Activated T-helper 17 cell treated with anti-CD3 and anti-CD28 coated beads, Interleukin-2, amount 50 U/mL, for 72 hours (primary cell): ENCODE measurements at places on chromosomes 2 and 18. TPM values are rescaled to one million over a fixed set of nuclear protein-coding genes. Genes with fewer than 3 reads are reported as not detected.

The LINC00305 gene
- not detected for total RNA-seq

The ASXL3 gene
- not detected for total RNA-seq

The CTLA4 gene
- total RNA-seq = 282 TPM

The DSG4 gene
- not detected for total RNA-seq

The RPRM gene
- not detected for total RNA-seq

The RNF103 gene
- 17.6 TPM for total RNA-seq

The CCDC121 gene
- 0.45 TPM for total RNA-seq

The SATB2 gene
- not detected for total RNA-seq

The FSHR gene
- not detected for total RNA-seq

The RRM2 gene
- 567 TPM for total RNA-seq

The SH2D6 gene
- 1.3 TPM for total RNA-seq

The VAMP8 gene
- 124 TPM for total RNA-seq

The RFTN2 gene
- total RNA-seq = 0.29 TPM

The PPP1R7 gene
- 81.9 TPM for total RNA-seq

The VWC2L gene
- not detected for total RNA-seq

The ADAM23 gene
- 2.2 TPM for total RNA-seq
